HEK293T (cell line): ENCODE measurements at places on chromosomes 11 and 22.

DNA sequence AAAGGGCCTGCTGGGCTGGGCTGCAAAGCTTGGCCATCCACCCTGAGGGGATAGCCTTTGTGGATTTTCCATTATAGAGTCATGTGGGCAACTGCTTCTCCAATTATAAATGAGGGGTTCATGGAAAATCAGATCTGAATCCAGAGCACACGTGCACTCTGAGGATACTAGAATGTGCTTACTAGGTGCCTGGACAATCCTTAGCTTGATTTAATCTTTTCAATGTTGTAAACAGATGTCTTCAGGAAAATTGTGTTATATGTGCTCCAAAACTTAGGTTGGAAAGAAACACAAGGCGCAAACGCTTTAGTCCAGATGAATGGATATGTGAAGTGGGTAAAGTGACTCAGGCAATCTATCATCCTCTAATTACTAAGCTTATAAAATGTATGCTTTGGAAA lies 92.0 kb downstream of the SLC17A6 start:
- DNase-seq = no peak

- no peak for DNase-seq
These were observed 768 bp downstream of the LDHA start for GRCh38 chr11:18394928-18395734.

DNA sequence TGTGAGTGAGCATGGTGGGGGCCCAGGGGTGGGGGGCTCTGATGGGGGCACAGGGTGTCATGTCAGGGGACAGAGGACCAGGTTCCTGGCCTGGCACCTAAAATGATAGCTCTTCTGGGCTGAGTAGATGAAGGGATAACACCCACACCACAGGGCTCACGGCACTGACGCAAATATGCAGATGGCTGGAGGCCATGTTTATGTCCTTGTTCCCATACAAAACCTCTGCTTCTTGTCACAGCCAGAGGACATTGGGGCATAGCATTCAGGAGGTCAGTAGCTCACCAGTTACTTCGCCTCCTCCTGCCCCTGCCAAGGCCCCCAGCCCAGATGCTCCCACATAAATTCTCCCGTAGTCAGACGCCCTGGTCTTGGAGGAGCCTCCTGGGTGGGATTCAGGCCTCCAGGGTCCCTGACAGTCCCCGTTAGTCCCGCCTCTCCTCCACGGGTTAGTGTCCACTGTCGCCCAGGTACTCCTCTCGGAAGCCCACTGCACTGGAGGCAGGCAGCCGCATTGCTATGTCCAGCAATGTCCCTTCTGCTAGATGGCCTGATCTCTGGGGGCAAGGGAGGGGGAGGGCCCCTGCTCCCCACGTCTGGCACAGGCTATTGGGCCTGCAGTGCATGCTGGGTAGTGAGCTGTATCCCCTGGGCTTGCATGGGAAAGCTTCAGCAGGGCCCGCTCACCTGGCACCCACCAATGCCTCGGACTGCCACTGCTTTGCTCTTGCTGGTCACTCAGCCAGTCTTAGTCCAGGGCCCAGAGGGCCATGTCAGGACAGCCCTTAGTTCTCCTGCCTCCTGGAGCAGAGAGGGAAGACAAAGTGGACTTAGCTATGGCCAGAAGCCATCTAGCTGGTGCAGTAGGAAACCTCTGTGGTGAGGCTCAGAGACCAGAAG lies 75.6 kb upstream of the MYOD1 start:
- DNase-seq = no peak

DNA sequence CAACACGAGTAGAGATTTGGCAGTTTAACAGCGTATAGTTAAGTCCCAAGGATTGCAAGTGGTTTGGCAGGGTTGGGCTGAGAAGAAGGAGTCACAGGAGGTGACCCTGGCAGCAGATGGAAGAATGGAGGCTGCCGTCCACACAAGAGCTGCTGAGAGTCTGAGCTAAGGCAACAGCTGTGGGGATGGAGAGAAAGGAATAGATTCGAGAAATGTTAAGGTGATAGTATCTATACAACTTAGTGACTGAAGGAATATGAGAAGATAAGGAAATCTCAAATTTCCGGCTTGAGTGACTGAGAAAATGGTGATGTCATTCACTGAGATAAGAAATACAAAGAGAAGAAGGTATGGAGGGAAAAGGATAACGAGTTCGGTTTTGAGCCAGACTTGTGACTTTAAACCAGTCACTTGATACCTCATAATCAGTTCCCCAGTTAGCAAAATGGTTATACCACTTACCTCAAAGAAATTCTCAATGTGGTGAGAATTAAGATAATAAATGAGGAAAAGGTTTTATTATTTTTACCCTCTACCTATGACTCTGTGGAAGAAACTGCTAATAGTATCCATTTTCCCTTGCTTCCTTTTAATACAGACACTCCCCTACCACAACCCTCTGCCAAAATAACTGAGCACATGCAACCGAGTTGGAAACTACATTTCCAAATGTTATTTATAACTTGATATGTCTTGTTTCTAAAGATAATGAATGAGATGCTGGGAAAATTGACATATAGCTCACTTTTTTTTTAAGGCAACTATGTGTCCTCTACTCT lies 30.7 kb downstream of the FAM168A start:
- peak; percentile 27 for DNase-seq

GRCh38 chr11:130220311-130221035 lies 60.9 kb downstream of the ST14 start:
- DNase-seq = no peak
